ENCODE measurements at places on chromosomes 3 and 15.

DNA sequence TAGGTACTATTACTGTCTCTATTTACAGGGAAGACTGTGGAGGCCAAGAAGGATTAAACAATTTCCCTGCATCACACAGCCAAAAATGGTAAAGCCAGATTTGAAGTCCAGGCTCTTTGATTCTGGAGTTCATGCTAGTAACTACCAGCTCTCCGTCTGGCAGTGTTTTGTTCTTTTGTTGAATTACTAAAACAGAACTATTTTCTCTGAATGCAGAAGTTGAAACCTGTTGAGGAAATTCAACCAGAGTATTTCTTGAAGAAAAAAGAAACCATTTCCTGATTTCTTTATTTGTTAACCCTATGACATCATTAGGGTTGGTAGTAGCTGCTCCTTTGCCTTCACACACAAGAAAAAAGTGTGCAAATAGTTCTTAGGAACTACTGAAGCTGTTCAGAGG, 34.3 kb downstream of the CRTC3 start:
- DNase-seq: no peak

GRCh38 chr15:64870353-64870752, 28.6 kb downstream of the PLEKHO2 start:
- no peak for DNase-seq

- DNase-seq: no peak
These were observed 997.9 kb upstream of the ALCAM start for GRCh38 chr3:104368760-104369159.

DNA sequence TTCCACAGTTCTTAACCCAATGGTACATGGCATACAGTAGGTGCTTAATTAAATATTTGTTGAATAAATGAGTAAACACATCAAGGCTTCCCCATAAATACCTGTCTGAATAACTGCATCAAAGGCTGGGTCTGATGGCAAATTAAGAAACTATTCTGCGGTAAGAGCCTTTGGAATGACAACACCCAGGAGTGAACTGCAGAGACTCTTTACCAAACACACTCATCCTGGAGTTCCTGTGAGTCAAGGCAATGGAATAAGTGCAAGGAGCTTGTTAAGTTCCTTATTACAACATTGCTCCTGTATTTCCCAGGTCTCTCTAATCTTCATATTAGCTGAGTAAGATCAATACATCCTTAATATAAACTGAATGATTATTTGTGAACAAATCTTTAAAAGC, 119.9 kb upstream of the STT3B start:
- no peak for DNase-seq

DNA sequence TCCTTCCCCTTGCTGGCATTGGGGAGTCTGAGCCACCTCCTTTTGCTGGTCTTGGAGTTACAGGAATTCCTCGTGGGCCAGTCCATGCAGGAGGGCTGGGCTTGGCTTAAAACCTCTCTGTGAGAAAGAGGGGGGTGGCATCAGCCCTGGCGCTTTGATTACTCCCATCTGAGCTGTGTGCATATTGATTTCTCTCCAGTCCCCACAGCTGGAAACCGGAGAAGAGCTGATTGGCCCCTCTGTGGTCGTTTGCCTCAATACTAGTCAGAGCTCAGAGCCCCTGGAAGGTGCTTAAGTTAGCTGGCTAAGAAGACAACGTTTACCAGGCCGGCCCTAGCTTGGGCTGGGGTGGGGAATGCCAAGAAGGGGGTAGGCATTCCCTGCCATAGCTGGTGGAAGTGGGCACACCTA, 4.0 kb upstream of the RASGRF1 start:
- no peak for DNase-seq
